ENCODE measurements at places on chromosomes 6 and 20. TPM values are rescaled to one million over a fixed set of nuclear protein-coding genes. Genes with fewer than 3 reads are reported as not detected.

NOX3 gene
- polyA plus RNA-seq, result 1.6 TPM

THBD gene
- polyA plus RNA-seq, result 4.2 TPM

PABPC1L gene
- 29.4 TPM for polyA plus RNA-seq

DNAH8 gene
- 0.77 TPM for polyA plus RNA-seq

CSE1L gene
- polyA plus RNA-seq, result 101 TPM

TMC2 gene
- 0.11 TPM for polyA plus RNA-seq

RBPJL gene
- polyA plus RNA-seq, result not detected

HLA-A gene
- polyA plus RNA-seq, result 116 TPM

MCCD1 gene
- 0.27 TPM for polyA plus RNA-seq

WFDC5 gene
- not detected for polyA plus RNA-seq

KHDC1 gene
- polyA plus RNA-seq, result 7.9 TPM

HLA-DPA1 gene
- 17.1 TPM for polyA plus RNA-seq

HLA-DPB1 gene
- polyA plus RNA-seq, result 17.2 TPM

GRCh38 chr6:70394518-70395300 is 18.6 kb upstream of the FAM135A start:
- no peak for DNase-seq

DNA sequence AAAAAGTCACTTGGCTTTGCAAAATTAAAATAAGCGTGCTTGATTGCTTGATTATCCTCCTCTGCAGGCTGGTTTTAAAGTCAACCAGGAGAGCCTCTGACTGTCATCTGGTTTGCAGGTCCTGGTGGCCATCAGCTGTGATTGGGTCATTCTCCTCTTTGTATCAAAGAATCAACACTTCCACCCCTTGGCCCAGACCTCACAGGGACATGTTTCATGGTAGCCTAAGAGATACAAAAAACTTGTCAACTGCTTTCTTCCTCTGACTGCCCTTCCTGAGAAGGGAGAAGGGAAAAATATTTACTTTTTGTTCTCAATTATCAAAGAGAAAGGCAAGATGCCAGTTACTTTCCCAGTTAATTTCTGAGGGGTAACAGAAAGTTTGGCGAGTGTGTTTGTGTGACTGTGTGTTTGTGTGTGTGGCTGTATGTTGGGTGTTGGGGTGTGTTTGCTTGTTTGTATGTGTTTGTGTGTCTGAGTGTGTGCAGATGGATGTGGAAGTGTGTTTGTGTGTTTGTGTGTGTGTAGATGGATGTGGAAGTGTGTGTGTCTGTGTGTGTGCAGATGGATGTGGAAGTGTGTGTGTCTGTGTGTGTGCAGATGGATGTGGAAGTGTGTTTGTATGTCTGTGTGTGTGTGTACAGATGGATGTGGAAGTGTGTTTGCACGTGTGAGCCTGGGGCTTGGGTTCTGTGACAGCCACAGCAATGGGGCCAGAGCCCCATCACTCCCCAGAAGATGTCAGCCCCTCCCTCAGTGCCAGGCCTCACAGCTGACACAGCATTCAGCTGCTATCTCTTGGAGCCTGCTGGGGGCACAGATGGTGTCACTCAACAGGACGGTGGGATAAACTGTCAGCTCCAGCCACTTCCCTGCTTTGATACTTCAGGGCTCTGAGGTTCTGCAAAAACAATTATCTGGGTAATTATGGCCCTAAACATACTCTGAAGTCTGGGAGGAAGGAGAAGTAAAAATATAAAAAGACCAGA is 98.6 kb upstream of the RNF24 start:
- no peak for DNase-seq

- no peak for DNase-seq
Measured at GRCh38 chr6:14366315-14366714, 248.7 kb downstream of the CD83 start.

DNA sequence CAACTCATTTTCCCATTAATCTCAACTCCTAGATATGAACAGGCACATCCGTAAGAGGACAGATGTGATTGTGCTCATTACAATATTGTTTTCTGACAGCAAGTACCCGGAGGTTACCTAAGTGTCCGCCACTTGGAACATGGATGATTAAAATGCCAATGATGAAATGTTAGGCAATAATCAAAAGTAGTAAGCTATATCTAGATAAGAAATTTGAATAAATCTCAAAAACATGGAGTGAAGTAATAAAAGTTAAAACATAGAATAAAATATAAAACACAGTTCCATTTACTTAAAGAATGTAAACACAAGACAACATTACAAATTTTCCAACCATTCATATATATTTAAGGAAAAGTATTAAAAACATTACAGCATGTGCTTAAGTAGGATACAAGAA is 59.2 kb upstream of the LY86 start:
- no peak for DNase-seq

DNA sequence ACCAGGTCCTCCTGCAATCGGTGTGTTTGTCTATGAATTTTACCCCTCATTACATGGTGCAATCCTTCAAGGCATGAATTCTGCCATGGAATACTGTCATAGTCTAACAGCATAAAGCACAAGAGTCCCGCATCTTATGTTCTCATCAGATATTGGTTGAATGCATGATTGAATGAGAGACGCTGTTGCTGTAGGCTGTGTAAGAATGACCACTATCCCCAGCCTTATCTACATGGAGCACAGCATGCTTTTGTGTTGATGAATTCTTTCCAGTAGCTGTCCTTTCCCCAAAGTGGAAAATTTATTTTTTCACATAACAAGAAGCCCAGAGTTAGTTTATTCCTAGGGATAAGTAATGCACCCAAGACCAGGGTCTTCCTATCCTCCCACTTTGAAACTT is 5.6 kb upstream of the TRAM2 start:
- DNase-seq, result no peak

DNA sequence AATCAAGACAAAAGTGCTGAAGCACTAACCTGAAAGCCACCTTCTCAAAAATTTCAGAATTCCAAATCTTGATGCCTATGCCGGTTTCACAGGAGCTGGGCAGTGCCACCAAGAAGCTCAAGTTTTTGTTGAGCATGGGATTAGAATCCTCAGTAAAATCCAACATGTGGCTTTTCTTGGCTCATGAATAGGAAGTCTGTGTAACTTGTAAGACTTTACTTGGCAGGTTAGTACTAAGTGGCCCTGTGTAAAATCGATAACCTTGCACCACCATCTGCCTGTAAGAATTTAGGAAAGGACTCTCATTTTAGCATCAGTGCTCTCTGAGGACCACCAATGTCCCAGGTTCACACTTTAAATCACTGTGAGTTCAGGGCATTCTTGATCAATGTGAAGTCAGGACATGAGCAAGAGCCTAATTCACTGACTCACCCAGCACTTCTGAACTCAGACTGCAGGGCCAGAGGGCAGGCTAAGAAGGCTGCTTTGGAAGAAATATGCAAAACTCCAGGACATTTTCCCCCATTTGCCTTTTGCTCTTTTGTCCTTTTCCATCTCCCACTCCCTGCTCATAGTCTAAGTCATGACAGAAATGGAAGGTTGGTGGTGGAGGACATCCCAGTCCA is 113.2 kb downstream of the EDN1 start:
- no peak for DNase-seq

DNA sequence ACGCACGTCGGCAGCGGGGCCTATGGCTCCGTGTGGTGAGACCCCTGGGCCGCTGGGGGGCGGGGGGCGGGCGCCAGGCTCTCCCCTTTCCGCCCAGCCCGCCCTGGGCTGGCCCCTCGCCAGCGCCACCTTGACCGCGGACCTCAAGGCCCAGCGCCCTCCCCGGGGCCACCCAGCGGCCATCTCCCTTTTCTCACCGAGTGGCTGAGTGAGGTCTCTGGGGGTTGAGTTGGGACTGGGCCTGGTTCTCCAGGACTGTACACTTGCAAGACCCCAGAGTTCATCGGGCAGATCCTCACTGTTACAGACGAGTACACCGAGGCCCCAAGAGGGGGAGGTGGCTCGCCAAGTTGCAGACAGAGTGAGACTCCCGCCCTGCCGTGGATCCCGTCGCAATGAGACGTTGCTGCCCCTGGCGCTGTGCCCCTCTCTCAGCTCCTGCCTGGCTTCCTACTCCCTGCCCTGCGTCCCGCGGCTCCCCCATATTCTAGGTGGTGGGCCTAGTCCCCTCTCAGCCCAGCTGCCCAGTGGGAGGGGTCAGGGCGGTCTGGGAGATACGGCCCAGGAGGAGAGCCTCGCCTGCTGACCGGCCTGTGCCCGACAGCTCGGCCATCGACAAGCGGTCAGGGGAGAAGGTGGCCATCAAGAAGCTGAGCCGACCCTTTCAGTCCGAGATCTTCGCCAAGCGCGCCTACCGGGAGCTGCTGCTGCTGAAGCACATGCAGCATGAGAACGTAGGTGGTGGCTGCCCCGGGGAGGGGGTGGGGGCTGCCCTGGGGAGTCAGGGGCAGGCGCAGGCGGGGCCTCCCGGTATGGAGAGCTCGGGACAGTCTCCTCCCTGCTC is 576 bp downstream of the MAPK13 start:
- peak; percentile 20 for DNase-seq

- DNase-seq, result no peak
Measured at GRCh38 chr6:126054258-126054702, 67.9 kb downstream of the TRMT11 start.

- no peak for DNase-seq
Measured at GRCh38 chr6:107348224-107348623, 111.1 kb downstream of the PDSS2 start.

DNA sequence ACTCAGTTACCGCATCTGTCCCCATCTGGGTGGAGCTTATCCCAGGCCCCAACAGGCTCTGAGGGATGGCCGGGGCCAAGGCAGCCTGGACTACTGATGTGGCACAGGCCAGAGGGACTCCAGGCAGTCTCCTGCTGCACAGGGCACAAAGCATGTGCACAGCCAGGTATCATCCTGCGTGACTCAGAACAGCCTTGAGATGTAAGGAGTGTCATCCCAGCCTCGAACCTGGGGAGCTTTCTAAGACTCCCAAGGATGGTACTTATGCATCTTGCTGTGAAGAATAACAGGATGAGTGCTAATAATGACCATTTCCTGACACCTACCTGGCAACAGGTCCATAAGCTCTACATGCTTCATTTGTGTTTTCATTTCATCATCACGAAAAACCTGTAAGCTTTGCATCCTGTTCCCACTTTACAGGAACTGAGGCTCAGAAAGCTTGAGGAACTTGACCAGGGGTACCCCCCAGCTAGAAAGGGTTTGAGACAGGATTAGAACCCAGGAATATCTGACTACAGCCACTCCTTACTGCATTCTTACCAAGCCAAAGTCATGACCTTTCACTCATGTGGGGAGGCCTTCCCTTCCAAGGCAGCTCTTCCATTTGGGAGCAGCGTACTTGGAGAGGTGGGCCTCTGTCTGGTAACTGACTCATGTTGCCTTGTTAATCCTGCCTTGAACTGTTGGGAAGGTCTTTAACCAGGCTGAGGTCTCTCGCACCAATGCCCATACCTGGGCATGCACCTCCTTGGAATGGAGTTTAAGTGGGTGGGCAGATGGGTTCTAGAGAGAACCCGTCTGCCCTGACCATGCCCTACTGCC is 1.9 kb downstream of the TRIB3 start:
- no peak for DNase-seq

- DNase-seq, result no peak
Measured at GRCh38 chr6:106894978-106895702, 79.4 kb downstream of the CD24 start.

DNA sequence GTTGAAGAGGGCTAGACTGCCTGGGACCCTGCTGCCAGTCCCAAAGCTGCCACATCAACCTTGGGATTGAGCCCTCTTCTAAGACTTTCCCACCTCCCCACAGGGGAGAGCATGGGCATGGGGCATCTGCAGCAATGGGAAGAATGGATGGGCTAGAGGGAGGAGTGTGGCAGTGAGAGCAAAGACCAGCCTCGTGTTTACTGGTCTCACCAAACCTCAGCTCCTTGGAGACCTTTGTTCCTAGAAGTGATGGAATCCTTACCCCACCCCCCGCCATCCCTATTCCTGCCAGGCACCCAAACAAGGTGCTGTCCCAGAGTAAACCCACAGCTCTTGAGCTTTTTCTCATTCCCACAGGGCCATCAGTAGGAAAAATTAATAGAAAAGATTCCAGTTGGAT is 20.0 kb upstream of the ARMC12 start:
- DNase-seq, result no peak

- DNase-seq, result peak; percentile 45
Measured at GRCh38 chr20:16517946-16518783, 55.1 kb downstream of the KIF16B start.

- DNase-seq, result peak; percentile 43
Measured at GRCh38 chr6:27753668-27754407, 158.4 kb downstream of the OR2B2 start.

DNA sequence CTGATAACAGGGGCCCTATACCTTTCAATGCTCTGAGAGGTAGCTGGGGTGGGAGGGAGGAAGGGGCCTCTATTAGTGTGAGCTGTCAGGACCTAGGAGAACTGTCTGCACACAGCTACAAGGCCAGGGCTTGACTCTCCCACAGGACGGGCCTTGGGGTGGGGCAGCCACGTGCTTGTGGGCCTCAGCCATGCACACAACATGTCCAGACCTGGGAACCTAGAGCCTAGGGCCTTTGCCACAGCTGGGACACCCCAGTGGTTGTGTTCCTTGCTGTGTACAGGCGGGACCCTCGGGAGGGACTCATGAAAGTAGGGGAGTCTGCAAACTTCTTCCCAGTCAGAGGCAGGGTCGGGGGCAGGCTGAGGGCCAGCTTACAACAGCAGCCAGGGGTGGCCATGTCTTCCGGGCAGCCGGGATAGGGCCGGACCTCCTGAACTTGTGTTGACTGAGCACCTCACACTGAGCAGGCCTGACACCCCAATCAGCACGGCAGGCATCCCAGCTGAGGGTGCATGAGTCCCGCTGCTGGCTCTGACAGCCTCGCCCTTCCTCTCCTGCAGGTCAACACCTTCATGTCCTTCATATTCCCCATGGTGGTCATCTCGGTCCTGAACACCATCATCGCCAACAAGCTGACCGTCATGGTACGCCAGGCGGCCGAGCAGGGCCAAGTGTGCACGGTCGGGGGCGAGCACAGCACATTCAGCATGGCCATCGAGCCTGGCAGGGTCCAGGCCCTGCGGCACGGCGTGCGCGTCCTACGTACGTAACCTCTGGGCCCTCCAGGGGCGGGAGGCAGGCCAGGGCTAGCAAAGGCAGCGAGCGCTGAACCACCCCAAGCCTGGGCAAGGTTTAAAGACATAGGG is 41.9 kb upstream of the MRGBP start:
- no peak for DNase-seq

- no peak for DNase-seq
Measured at GRCh38 chr6:42808492-42809483, 26.9 kb downstream of the BICRAL start.

- DNase-seq, result no peak
Measured at GRCh38 chr6:20334334-20334733, 67.3 kb upstream of the E2F3 start.

GRCh38 chr6:135922746-135923145 is 71.2 kb downstream of the PDE7B start:
- no peak for DNase-seq

GRCh38 chr6:148435386-148435785 is 92.7 kb downstream of the SASH1 start:
- DNase-seq, result no peak

DNA sequence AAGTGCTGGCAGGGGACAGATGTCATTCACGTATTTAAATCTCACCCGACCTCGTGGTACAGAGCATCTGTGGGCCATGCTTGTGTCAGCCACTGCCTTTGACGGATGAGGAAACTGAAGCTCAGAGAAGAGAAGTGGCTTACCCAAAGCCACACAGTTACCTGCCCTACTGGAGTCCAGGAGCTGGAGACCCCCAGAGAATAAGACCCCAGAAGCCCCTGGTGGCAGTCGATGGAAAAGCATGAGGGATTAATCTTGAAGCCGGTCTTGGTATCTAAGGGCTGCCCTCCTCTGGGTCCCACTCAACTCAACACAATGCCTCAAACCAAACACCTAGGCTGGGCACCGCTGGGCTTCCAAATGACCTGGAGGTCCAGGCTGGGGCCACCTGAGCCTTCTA is 83.1 kb downstream of the GRM4 start:
- DNase-seq, result no peak

All from left renal pelvis (tissue), 4 donors.